Epithelial cell of esophagus (primary cell): ENCODE measurements at places on chromosomes 2 and 18.

DNA sequence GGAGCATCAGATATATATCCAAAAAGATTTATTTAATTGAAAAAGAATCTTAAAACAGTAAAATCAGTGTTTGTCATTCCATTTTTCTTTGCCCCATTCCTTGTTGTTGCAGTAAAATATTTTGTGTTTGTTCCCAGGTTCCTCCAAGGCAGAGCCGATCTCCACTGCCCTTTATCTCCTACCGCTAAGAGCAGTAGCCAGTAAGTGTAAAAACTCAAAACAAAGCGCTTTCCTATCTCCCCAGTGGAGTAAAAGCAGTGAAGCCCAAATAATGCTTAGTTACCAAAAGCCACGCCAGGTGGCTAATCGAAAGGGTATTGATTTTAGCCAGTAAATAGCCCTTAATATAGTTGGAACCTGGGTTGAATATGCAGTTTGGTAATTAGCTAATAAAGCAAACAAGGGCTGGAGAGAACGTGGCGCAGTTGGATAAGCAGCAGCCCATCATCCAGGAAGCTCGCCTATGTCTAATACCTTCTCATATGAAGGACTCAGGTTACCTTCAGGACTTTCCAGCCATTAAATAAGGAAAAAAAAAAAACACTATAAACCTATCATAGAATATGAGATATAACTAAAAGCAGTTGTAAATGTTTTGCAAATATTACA is 12.4 kb upstream of the GPD2 start:
- no peak for DNase-seq

- no peak for DNase-seq
Observed at GRCh38 chr18:56836173-56836572, 185.0 kb downstream of the WDR7 start.

DNA sequence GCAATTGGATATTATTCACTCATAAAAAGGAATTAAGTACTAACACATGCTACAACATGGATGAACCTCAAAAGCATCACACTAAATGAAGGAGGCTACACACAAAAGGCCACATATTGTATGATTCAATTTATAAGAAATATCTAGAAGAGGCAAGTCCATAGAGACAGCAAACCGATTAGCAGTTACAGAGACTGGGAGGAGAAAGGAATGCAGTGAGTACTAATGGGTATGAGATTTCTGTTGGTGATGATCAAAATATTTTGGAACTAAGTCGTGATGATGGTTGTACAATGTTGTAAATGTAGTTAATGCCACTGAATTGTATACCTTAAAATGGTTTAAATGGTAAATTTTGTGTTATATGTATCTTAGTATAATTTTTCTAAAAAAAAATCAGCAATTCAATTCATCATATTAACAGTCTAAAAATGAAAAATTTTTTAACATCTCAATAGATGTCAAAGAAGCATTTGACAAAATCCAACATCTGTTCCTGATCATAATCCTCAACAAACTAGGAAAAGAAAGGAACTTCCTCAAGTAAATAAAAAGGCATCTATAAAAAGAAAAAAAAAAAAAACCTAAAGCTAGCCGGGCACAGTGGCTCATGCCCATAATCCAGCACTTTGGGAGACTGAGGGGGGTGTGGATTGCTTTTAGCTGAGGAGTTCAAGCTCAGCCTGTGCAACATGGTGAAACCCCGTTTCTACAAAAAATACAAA is 98.1 kb downstream of the TGIF1 start:
- no peak for DNase-seq

DNA sequence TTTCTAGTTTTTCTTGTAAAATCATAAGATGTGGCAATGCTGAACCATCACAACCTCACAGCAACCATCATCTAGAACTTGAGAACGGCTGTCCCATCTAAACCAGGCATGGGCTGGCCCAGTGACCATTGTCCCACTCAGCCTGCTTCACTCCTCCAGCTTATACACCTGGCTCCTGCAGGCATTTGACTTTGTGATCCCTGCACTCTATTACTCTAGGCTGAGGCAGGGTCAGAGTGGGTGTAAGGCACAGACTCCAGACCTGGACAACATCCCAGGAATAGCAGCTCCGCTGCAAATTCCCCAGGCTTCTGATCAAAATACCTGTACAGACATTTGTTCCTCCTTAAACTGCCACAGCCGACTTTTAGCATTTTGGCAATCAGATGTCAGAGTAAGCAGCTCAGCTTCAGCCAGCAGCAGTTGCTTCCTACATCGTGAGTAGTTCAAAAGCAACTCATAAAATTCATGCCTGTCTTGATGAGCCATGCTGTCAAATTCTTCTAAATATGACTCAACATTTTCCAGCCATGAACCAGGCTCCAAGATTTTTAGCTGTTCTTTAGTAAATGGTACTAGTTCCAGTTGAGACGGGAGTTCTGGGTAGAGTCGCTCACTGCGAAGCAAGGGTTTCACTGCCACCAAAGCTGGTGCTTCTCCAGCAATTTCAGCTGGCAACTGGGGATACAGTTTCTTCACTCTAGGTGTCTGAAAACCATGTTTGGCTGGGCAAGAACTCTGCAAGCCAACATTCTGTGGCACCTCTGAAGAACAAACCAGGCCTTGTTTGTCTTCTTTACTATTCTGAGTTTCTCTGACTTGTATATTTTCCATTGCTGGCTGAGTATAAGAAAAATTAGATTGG is 12.8 kb downstream of the EPG5 start:
- DNase-seq: peak; percentile 84

GRCh38 chr2:1366546-1367134 is 46.6 kb upstream of the TPO start:
- no peak for DNase-seq

DNA sequence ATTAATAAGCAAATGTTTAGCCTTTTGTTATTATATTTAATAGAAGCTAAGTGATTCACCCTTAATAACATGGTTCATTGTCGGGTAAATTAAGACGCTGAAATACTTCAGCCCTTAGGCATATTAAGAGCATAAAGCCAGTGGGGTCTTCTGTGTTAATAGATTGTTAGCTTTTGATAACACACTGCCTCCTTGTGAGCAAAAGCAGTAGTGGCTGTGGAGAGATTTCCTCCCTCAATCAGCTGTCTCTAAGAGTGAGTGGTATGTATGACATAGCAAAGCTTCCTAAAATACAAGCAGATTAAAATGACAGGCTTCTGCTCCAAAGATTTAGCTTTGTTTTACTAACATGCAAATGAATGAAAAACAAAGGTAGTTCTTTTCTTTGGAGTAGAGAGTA is 143.7 kb upstream of the SYT4 start:
- no peak for DNase-seq

- no peak for DNase-seq
Observed at GRCh38 chr18:39037925-39038324, 1472.3 kb upstream of the CELF4 start.

GRCh38 chr18:25233528-25234321 is 118.2 kb downstream of the ZNF521 start:
- DNase-seq: no peak
